ENCODE measurements at places on chromosomes 16 and 17.
A peak's percentile ranks its signal among the peaks of the same experiment; 100 is the strongest.

DNA sequence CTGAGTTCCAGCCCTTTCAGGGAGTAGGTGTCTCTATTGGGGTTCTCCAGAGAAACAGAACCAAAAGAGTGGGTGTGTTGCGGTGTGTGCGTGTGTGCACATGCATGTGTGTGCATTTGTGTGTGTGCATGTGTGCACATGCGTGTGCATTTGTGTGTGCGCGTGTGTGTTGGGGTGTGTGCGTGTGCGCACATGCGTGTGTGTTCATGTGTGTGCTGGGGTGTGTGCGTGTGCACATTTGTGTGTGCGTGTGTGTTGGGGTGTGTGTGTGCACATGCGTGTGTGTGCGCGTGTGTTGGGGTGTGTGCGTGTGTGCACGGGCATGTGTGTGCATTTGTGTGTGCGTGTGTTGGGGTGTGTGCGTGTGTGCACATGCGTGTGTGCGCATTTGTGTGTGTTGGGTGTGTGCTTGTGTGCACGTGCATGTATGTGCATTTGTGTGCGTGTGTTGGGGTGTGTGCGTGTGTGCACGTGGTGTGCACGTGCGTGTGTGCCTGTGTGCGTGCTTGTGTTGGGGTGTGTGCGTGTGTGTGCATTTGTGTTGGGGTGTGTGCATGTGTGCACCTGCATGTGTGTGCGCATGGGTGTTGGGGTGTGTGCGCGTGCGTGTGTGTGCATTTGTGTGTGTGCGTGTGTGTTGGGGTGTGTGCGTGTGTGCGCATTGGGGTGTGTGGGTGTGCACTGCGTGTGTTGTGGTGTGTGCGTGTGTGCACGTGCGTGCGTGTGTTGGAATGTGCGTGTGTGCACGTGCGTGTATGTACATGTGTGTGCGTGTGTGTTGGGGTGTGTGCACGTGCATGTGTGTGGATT, 38.4 kb upstream of the JPH3 start:
- DNase-seq, result no peak

DNA sequence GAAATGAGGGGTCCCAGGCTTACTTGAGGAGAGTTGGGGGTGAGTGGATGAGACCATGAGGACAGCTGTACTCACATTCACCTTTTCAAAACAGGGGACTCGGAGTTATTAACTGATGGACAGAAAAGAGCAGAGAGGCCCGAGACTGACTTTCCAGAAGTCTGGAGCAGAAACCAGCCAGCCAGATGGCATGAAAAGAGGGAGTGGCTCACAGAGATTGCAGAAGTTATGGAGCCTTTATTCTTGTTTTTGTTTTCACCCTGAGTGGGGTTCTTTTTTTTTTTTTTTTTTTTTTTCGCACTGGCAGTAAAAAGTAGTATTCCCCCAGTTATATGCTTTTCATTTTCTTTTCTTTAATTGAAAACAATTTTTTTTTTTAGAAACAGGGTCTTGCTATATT, 18.9 kb downstream of the TVP23A start:
- DNase-seq, result peak; percentile 55

DNA sequence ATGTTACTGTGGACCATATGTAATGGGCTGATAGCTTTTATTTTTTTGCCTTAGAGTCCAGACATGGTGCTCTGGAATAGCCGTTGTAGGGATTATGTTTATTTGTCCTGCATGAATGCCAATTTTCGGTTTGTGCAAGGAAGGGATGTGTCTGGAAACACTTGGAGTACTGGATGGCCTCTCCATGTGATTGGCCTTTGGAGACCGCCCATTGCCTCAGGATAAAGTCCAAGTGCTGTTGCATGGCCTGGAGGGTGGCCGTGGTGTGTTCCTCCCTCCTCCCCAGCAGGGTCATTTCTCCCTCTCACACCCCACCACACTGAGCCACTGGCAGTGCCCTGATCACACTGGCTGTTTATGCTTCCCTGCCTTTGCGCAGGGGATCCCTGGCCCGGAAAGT, 93.9 kb downstream of the MSI2 start:
- DNase-seq, result no peak

DNA sequence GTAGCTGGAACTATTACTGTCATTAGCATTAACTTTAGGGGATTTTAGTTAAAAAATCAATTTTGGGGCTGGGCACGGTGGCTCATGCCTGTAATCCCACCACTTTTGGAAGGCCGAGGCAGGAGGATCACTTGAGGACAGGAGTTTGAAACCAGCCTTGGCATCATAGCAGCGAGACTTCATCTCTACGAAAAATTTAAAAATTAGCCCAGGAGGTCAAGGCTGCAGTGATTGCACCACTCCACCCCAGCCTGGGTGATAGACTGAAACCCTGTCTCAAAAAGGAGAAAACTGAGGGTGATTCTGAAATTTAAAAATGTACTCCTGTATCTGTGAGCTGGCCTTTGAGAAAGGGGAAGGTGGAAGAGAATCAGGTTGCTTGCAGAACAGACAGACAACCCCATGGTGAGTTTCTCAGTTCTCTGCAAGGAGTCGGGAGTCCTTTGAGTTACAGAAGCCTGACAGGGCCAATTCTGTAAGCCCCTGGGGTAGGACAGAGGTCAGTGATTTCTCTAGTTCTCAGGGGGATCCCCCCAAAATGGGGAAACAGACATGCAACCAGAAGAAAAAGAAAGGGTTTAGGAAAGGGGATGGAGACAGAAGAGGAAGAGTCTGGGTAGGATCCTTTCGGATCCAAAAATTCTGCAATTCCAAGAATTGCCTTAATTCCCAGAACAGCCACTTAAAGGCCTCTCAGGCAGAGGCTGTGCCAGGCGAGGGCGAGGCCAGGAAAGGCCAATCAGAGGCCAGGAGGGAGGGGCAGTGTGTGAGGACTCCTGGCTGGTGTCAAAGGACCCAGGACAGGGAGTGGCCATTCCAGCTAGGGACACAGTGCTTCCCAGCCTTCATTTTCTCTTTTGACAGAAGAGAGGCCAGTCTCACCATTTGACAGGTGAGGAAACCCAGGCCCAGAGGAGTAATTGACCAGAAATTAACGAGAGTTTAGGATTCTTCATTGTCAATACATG, 6.7 kb downstream of the NUPR1 start:
- peak; percentile 60 for DNase-seq

Data from suppressor macrophage treated with lipopolysaccharide for 4 hours (primary cell).